ENCODE measurements at places on chromosomes 5 and 9.

GRCh38 chr5:166625210-166625865 lies 1666.1 kb upstream of the WWC1 start:
- no peak for DNase-seq

DNA sequence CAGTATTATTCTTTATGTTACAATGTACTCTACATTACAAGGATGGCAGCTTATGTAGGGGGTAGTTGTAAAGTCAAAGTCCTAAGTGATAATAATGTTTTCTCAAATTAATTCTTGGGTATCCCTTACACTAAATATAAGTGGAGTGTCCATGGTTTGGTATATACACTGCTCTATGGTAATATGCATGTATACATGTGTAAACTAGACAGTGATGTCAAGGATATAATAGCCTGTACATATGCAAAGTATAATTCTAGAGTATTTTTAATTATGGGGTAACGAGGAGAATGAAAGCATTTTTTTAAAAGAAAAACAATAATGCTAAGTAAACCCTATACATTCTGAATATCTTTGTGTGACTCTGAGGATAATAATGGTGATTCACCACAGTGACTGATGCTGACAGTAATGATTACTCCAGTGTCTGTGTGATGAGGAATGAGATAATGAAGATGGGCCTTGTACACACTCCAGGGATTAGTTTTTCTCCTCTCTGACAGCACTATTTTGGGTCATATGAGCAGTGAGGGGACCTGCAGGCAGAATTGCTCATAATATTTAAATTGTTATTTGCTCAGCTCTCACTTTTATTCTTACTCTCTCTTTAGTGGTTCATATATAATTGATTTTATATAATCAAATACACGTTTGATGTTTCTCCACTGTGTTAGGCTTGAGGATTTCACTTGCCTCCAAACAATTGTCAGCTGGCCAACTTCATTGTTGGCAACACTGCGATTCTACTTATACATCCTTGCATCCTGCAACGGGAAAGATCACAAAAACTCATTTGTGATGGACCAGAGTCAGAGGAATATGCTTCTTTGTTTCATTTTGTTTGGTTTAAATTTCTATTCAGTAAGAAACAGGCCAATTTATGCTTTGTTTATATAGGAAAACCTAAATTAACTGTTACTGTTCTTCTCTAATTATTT lies 88.2 kb downstream of the NREP start:
- no peak for DNase-seq

- DNase-seq, result no peak
Measured at GRCh38 chr5:159451197-159452052, 121.1 kb upstream of the IL12B start.

GRCh38 chr9:13160051-13160450 lies 119.4 kb downstream of the MPDZ start:
- DNase-seq, result no peak

DNA sequence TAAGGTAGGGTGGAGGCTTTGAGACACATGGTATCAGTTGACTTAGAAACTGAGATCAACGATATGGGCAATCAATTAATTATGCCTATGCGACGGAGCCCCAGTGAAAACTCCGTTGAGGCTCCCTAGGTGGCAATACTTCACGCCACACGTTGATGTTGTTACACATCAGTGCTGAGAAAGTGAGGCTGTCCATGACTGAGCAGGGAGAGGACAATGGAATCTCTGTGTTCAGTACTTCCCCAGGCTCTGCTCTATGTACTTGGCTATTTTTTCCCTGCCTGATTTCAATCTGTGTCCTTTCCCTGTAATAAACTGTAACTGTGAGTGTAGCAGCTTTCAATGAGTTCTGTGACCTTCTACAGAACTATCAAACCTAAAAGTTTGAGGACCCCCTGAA lies 211.7 kb downstream of the SNCAIP start:
- no peak for DNase-seq

- no peak for DNase-seq
Measured at GRCh38 chr5:98786191-98786853, 12.9 kb downstream of the RGMB start.

GRCh38 chr9:78032730-78033457 lies 1.3 kb upstream of the GNAQ start:
- DNase-seq, result no peak

DNA sequence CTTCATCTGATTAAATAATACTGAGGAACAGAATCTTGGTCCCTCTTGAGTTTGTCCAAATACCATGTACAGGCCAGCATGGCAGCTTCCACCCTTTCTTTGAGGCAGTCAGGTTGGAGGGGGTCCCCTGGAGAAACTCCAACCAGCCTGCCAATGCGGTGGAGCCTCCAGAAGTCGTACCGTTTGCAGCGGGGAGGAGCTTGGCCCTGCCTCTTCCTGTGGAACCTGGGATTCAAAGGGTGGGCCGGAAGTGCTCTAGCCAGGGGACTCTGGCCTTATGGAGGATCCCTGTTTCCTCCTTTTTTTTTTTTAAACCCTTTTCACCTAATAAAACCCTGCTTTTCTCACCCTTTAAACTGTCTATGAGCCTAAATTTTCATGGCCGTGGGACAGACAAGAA lies 216.3 kb upstream of the ZNF608 start:
- no peak for DNase-seq

DNA sequence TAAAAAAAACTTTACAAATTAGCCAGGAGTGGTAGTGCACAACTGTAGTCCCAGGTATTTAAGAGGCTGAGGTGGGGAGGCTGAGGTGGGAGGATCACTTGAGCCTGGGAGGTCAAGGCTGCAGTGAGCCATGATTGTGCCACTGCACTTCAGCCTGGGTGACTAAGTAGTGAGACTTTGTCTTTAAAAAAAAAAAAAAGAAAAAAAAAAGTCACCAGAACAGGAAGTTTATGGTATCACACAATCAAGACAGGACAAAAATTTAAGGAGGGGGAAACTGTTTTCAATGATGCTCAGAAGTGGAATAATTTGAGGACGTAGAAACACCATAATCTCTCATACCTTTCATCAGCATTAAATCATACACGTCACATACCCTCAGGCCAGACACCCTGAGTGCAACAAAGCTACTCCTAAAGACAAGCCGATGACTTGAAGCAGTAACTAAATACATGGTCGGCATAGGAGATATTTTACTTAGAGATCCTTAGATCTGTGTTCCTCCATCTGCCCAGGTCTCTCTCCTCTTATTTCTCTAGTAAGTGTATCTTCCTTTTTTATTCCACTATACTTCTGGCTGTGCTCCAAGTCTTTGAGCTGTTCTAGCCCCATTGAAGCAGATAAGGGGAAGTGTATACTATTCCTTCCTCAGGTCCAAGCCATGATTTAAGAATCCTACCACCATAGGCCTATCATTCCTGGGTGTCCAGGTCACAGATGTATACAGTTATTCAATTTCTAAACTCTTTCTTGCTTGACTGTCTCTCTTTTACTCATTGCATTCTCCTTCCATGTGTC lies 91.3 kb upstream of the APC start:
- no peak for DNase-seq

- DNase-seq, result no peak
Measured at GRCh38 chr9:108058135-108058814, 568.7 kb upstream of the KLF4 start.

Measured in activated CD4-positive, CD25-positive, alpha-beta regulatory T cell (primary cell).